Activated CD4-positive, alpha-beta T cell treated with anti-CD3 and anti-CD28 coated beads for 48 hours (primary cell): ENCODE measurements at places on chromosomes 6 and 20.

DNA sequence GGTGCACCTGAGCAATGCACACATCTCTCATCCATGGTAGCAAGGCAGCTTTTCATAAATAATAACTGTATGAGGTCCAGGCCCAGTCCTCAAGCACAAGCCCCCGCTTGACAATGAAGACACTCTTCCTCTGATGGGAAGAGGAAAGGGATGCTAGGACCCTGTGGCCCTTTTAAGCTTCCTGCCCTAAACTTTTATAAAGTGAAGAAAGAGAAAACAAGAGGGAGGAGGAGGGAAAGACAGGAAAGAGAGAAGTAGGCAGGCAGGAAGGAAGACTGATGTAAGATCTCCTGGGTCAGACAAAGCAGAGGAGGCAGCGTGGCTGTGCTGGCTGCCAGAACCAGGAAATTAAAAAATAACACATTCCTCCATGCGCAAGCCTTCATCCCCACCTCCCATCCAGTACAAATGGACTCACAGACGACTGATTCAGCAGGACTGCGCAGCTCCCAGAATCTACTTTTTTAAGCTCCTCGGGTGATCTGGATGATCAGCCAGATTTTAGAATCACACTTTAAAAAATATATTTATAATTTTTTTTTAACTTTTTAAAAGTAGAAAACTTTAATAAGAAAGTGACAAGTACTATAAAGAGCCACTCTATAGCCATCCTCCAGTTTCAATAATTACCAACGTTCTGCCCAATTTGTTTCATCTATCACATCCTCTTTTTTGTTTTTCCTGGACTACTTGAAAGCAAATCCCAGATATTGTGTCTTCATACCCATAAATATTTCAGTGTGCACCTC is 16.5 kb downstream of the TNFAIP3 start:
- no peak for DNase-seq

- DNase-seq, result no peak
Measured at GRCh38 chr6:123838505-123839234, 35.0 kb downstream of the NKAIN2 start.

DNA sequence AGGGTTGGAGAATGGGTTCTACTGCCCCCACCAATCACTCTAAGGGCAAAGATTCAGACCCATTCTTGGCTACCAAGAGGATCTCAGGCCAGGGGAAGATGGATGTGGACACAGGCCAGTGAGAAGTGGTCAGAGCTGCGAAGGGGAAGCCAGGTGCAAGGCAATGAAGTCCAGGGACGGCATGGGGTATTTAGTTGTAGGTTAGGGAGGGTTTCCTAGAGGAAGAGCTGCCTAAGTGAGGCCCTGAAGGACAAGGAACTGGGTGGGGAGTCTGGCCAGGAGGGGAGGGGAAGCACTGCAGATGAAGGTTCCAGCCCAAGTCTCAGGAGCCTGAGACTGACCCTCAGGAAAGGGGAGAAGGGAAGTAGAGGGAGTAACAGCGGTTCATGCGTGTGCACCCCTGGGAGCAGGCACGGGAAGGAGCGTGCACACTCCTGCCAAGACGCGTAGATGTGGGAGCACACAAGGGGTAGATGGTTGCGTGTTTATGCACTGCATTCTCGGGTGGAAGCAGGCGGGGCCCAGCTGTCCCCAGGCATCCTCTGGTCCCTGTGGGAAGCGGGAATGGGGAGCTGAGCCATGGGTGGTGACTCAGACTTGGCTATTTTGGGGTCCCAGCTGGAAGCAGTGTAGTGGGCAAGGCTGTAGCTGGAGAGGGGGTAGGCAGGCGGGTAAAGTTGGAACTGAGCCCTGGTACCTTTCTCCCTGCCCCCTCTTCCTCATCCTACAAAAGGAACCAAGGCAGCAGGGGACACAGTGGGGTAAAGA is 3.3 kb downstream of the ACTL10 start:
- no peak for DNase-seq

GRCh38 chr6:100168148-100168547 is 174.1 kb upstream of the MCHR2 start:
- no peak for DNase-seq

- DNase-seq, result no peak
Measured at GRCh38 chr20:4066551-4066950, 51.2 kb upstream of the RNF24 start.

- DNase-seq, result no peak
Measured at GRCh38 chr6:8392569-8392968, 42.8 kb downstream of the SLC35B3 start.

DNA sequence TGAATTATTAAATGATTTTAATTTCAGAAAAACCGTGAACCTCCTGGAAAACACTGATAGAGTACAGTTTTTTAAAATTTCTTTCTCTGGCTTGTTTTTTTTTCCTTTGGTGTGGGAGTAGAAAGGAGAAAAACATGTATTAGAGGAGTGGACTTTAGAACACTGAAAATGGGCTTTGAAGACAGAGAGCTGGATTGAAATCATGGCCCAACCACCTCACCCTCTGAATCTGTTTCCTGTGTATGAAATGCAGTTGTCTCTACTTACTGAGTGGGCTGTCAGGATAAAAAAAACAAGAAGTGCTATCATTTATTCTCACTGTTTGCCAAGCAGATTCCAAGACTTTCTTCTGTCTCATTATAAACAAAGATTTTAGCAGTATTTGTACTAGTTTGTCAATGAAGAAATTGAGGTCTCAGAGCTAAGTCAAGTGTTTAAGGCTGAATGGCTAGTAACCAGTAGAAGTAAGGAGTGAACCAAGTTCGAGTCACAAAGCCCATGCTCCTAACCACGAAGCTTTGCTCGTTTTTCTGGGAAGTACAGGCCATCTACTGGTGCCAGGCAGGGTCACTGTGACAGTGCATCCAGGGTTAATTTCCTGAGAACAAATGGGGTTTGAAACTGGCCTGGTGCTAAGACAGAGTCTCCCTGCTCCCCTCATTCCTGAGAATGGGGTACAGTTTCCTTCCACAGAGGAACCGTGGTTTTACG is 256.4 kb downstream of the TMEM242 start:
- DNase-seq, result no peak

DNA sequence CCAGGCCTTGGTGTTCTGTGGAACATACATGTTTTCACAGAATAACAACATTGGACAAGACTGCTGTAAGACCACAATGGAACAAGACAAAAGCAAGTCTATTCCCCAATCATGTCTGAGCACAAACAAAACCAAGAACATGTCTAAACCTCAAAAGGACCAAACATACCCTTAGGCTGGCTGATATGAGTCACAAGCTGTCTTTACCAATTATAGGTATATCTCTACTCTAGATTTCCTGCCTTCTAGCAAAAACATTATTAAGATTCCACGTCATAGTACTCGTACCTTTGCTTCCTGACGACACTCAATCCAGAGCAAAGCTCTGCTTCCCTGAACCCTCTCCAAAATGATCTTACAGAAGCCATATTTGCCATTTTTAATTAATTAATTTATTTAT is 15.4 kb upstream of the L3MBTL1 start:
- no peak for DNase-seq

DNA sequence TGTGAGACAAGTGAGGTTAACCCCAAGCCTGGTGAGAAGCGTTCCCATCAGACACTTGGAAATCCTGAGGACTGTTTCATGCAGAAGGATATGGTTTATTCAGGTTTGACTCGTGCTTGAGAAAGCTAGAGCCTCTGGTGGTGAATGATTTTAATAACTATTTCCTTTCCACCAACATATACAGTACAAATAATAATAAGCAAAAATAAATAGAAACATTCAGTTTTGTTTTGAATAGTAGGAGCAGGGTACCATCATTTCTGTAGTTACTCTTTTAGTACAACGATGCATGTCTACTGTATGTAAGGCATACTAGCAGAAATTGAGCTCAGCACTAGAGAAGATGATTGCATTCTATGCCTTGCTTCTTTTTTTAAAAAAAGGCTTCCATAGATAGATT is 33.5 kb downstream of the PLG start:
- no peak for DNase-seq

DNA sequence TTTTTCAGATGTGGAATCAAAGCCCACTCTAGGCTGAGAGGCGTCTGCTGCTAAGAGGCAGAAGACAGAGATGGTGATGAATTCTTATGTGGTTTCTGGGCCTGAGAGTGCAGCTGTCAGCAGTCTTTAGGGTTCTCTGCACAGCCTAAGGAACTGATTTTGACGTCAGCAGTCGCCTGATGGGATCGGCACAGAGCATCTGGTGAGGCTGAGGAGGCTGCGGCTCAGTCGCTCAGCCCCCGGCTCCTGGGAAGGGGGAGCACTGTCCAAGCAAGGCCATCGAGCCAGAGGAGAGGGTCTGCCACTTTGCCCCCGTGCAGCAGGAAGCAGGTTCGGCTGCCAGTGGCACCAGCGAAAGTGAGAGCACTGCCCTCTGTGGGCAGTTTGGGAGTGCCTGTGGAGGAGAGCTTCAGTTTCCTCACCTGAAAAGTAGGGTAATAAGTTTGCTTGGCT is 92.5 kb downstream of the TCP11 start:
- peak; percentile 25 for DNase-seq

DNA sequence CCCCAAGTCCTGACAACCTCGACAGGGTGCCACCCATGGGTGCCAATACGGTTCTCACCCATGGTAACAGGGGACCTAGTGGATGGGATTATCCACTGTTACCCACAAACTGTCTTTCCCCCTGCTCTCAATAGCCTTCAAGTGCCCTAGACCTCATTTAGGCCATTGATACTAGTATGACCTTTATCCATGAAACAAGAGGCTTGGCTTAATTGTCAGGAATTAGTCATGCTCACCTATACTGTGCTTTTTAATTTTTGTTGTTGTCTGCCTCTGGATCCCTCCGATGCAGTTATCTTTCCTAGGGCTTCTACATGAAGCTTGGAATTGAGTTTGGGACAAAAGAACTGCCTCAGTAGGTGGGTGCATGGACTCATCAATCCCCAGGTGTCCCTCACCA is 11.8 kb upstream of the IL22RA2 start:
- DNase-seq, result no peak

DNA sequence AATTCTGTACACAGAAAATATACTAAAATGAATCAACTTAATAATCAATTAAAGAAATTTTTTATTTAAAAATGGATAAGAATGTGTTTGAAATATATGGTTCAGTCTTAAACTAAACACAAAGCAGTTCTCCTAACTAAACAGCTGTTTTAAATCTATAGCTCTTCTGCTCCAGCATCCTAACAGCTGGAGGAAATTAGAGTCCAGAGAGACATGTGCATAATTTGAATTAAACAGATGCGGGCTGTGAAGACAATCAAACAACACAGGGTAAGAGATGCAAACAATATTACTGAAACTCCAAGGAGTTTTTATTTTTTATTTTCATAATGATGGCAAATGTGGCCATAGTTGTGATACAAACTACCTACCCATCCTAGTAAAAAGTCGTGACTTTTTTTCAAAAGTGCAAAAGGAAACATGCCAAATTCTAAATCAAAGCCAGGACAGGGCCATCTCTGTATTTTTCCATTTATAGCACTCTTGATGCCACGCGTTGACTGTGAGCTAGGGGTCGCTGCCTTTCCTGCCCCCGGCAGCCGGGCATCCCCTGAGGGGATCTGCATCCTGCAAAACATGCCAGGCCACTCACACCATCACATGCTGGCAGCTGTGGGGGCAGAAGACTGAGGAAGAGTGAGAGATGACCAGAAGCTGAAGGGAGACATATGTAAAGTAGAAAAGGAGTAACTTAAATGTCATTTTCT is 310.6 kb downstream of the PRKN start:
- DNase-seq, result no peak

DNA sequence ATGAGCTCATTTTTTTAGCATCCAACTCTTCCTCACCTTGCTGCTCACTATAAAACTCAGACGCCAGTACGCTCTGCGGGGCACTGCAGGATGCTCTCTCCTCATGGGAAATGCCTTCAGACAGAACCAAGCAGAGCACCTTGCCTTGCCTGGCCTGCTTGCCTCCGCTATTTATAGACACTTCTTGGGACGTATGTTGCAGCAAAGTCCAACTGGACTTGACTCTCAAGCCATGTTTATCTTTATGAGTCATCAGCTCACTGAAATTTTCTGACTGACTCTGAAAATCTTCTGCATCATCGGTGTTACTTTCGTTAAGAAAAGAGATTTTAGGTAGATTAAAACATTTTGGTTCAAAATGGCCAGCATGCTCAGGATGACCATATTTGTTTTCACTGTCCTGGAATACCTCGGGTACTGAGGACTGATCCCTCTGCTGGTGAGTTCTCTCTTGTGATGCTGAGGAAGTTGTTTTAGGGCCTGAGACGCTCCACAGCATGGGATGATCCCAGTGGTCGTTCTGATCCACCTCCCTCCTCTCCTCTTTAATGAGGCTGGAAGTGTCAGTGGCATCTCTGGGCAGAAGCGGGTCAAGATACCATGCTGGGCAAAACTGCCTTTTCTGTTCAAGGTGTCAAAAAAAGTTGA is 204.5 kb downstream of the KIF16B start:
- DNase-seq, result no peak

DNA sequence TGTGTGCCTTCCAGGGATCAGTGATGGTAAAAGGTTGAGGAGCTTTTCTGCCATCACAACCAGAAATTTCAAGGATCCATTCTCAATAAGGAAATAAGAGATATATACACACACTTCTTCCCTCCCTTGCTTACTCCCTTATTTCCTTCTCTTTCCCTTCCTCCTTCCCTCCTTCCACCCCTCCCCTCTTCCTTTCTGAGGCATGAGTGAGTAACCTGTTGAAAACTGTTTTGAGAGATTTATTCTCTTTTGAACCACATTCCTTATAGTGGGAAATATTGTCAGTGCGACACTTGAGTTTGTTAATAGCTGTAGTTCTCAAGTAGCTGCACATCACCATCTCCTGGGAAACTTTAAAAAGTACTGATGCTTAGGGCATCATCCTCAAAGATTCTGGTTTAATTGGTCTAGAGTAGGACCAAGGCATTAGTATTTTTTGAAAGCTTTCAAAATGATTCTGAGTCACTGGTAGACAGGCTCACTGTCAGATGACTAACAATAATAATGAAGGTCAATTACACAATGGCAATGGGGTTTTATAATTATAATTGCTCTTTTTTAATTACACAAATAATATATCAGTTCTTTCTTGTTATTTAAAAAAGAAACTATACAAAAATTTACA is 109.9 kb downstream of the POPDC3 start:
- no peak for DNase-seq

DNA sequence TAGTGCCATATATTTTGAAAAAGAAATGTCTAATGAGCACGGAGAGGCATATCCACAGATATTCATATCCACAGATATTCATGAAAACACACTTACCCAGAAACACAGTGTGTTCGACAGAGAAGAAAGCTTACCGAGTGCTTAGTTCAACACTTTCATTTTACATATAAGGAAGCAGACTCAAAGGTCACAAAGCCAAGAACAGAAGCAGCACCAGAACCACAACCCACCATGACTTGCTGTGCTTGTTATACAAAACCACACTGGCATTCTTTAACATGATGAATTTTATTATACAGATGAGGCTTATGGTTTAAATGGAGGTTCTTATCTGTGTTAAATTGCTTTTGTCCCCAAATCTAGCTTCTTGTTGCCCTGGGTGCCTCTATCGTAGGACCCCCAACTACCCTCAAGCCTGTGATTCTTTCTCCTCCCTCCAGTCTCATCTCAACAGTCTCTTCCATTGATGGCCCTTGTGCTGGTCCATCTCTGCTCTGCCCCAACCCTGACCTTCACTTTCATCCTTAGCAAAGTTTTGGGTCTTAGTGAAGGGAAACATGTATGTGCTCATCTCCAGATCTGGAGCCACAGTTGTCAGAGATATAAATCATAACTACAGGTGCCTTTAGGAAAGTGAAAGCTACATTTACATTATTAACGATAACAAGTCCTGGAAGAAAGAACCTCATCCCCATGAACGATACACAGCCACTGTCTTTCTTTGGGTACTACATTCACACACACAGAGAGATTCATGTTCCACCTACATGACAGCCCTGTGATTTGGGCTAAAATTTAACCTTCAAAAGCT is 40.0 kb downstream of the SF3B5 start:
- DNase-seq, result peak; percentile 52
